HCT116 (cell line): ENCODE measurements at places on chromosomes 16 and 17. TPM values are rescaled to one million over a fixed set of nuclear protein-coding genes. Genes with fewer than 3 reads are reported as not detected.

GRCh38 chr17:74671031-74671771 lies 41.5 kb downstream of the CD300LF start:
- no peak for DNase-seq
- no peaks in the 10 kb centered on the region for H3K4me1 ChIP-seq
- H3K27ac ChIP-seq = no peak overlapping the region

- H3K4me1 ChIP-seq = no peaks in the 10 kb centered on the region
- H3K27me3 ChIP-seq = no peaks in the 10 kb centered on the region
- H3K4me3 ChIP-seq = no peak overlapping the region
- DNase-seq = no peak
Observed at GRCh38 chr16:89232107-89232506, 14.6 kb downstream of the ZNF778 start.

COPRS gene
- total RNA-seq = 52.4 TPM

MPV17L gene
- total RNA-seq = not detected

DNA sequence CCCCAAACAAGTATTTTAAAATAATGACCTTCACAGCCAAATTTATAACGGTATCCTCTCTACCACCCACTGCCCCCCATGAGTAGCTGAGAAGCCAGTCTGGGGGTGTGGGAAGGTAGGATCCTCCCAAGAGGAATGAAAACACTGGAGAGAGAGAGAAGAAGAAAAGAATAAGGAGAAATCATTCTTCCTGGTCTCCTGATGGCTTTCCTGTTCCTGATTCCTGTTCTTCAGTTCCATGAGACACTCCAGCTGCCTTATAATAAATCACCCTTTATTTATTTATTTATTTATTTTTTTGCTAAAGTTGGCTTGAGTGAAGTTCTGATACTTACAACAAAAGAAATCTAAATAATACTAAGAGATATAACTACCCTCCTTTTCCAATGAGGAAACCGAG lies 56.4 kb upstream of the FAM20A start:
- no peaks in the 10 kb centered on the region for H3K4me1 ChIP-seq
- H3K36me3 ChIP-seq = no peaks in the 10 kb centered on the region
- no peak overlapping the region for H3K27ac ChIP-seq
- no peak for DNase-seq

GRCh38 chr17:54891176-54891821 lies 9.4 kb upstream of the TOM1L1 start:
- no peaks in the 10 kb centered on the region for H3K36me3 ChIP-seq
- no peak overlapping the region for H3K27ac ChIP-seq
- H3K27me3 ChIP-seq = no peaks in the 10 kb centered on the region
- no peak overlapping the region for H3K4me3 ChIP-seq

DNA sequence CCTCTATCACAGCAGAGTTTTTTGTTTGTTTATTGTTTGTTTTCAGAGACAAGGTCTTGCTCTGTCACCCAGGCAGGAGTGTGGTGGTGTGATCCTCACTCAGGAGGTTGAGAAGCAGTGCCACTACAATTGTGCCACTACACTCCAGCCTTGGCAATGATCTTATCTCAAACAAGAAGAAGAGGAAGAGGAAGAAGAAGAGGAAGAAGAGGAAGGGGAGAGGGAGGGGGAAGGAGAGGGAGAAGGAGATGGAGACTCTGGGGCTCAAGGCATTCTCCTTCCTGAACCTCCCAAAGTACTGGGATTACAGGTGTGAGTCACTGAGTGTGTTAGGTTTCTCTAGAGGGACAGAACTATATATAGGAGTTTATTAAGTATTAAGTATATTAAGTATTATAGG lies 17.1 kb upstream of the C17orf58 start:
- H3K36me3 ChIP-seq = no peaks in the 10 kb centered on the region
- peaks cover 4% of the 10 kb centered on the region; the same call in 1 of the 2 replicates for H3K4me1 ChIP-seq
- H3K27me3 ChIP-seq = no peaks in the 10 kb centered on the region
- DNase-seq = no peak

DNA sequence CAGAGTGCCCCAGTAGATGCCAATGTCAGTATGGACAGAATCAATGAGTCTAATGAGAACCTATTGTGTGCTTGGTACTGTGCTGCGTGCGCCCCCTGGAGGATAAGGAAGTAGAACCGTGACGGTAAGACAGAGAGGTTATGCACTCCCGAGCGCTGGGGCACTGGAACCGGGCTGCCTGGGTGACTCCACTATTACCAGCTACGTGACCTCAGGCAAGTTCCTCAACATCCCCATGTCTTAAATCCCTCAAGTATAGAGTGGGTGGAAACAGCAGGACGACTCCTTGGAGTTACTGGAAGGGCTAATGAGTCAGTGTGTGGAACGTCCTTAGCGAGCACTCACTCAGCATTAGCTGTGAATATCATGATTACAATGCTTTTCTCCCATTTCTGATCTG lies 16.2 kb downstream of the CHST4 start:
- peak; percentile 60 for DNase-seq
- no peak overlapping the region for H3K27ac ChIP-seq
- H3K4me1 ChIP-seq = peaks cover 7% of the 10 kb centered on the region; the same call in 1 of the 2 replicates

GRCh38 chr17:79645777-79646088 lies 34.9 kb upstream of the RBFOX3 start:
- H3K4me1 ChIP-seq = no peaks in the 10 kb centered on the region
- H3K4me3 ChIP-seq = no peak overlapping the region
- no peak for DNase-seq
- peaks cover 41% of the 10 kb centered on the region for H3K27me3 ChIP-seq
- H3K36me3 ChIP-seq = no peaks in the 10 kb centered on the region

DNA sequence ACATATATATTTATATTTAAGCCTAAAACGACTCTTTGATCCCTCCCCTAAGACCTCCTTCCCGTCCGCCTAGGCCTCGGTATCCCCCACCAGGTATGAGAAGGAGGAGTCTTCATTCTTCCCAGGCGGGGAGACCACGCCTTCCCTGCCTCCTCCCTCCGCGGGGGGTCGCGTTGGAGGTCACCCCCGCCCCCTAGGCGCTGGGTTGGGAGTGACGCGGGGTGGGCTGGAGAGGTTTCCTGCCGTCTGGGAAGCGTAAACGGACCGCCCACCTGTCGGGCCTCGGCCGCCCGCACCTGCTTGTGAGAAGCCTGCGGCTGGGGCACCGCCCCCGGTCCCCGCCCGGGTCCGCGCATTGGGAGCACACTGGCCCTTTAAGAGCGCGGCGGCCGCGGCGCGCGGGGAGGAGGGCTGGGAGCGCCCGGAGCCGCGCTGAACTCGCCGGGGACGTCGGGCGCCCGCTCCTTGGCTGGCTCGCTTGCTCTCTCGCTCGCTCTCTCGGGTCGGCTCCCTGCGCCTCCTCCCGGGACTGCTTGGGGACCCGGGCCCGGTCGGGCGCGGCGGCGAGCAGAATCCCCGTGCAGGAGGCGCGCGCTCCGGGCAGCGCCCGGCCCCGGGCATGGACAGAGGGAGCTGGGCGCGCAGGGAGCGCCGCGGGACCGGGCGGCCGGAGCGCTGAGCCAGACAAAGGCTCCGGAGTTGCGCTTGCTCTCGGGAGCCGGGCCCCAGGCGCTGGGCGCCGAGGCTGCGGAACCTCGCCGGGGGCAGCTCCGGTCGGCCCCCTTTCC lies at the start of gene MMP15:
MMP15 (plus strand) TSS at position 404 of the 788 bp plus-strand sequence. CDS start 597 bp downstream, outside the sequence.
- peak; percentile 94 for DNase-seq
- peak within 1 kb of the TSS; percentile 93 for H3K27ac ChIP-seq
- no peaks in the 10 kb centered on the region for H3K27me3 ChIP-seq
- H3K4me1 ChIP-seq = peaks cover 52% of the 10 kb centered on the region
- H3K36me3 ChIP-seq = no peaks in the 10 kb centered on the region

KRTAP9-2 gene
- not detected for total RNA-seq

- peaks cover 58% of the 10 kb centered on the region for H3K36me3 ChIP-seq
- H3K4me1 ChIP-seq = peaks cover 4% of the 10 kb centered on the region; the same call in 1 of the 2 replicates
- no peaks in the 10 kb centered on the region for H3K27me3 ChIP-seq
- H3K4me3 ChIP-seq = no peak overlapping the region
- peak; percentile 28 for DNase-seq
Observed at GRCh38 chr17:40168262-40168832, 8.9 kb upstream of the RAPGEFL1 start.

WFIKKN1 gene
- 0.47 TPM for total RNA-seq

FNDC8 gene
- not detected for total RNA-seq

DNA sequence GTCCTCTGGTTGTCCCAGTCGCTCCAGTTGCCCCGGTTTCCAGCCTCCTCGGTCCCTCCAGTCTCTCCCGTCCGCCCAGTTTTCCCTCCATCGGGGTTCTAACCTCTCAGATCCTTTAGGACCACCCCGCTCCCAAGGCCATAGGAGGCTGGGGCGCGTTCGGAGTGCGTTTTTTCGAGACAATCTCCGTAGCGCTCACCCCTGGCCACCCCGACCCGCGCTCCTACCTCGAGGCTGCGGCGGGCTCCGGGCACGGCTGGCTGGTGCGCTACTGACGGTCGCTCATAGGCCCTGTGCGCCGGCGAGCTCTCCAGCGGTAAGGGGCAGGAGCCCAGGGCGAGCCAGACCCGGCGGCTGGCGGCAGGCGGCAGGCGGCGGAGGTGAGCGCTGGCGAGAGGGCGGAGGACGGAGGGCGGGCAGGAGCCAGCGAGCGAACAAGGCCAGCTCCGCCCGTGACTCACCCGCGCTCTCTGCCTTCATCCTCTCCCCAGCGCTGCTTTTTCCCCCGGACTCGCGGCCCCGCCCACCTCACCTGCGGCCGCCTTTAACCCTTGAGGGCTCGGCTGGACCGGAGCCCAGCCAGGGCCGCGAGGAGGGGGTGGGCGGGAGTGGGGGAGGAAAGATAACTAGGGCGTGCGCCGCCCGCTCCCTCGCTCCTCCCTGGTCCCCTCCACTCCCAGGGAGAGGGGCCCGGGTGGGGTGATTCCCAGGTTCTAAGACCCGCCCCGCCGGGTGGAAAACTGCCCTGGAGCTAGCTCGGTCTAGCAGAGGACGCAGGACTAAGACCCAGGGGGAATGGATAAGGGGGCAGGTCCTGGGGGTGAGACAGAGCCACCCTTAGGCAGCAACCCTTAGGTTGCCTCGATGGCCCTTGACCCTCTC lies at the start of gene SP6:
SP6 (minus strand) TSS at position 472 of the 882 bp plus-strand sequence. CDS start 2,734 bp downstream, outside the sequence.
- H3K27ac ChIP-seq = peak within 1 kb of the TSS; percentile 63
- peak within 1 kb of the TSS; percentile 89 for H3K4me3 ChIP-seq
- peaks cover 13% of the 10 kb centered on the region for H3K4me1 ChIP-seq
- no peaks in the 10 kb centered on the region for H3K36me3 ChIP-seq

DNA sequence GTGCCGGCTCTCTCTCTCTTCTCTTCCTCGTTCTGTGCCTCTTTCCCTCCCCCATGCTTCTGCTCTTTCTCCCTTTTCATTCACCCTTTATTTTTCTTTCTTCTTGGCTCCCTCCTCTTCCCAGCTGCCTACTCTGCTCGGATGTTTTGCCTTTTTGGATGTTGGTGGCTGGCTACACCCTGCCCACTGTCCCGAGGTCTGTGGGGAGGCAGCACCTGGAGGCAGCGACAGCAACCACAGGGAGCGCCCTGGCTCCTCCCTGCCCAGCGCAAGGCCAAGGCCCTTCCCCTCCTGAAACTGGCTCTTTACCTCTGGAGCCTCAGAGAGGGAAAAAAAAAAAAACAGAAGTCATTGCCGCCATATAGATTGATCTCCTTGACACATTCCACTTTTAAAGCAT lies 20.0 kb downstream of the CLUAP1 start:
- H3K4me3 ChIP-seq = no peak overlapping the region
- H3K27ac ChIP-seq = no peak overlapping the region
- no peaks in the 10 kb centered on the region for H3K4me1 ChIP-seq
- no peaks in the 10 kb centered on the region for H3K27me3 ChIP-seq
- peaks cover 39% of the 10 kb centered on the region for H3K36me3 ChIP-seq

KRTAP16-1 gene
- total RNA-seq = not detected

GRCh38 chr17:39653662-39654331 lies 11.4 kb upstream of the TCAP start:
- H3K27ac ChIP-seq = no peak overlapping the region; the same call in 1 of the 2 replicates
- no peak overlapping the region for H3K4me3 ChIP-seq
- peaks cover 52% of the 10 kb centered on the region for H3K4me1 ChIP-seq
- DNase-seq = no peak
- H3K36me3 ChIP-seq = no peaks in the 10 kb centered on the region
- H3K27me3 ChIP-seq = no peaks in the 10 kb centered on the region
